Heart right ventricle (tissue), 16 donors: ENCODE measurements at places on chromosomes 13 and 19.

DNA sequence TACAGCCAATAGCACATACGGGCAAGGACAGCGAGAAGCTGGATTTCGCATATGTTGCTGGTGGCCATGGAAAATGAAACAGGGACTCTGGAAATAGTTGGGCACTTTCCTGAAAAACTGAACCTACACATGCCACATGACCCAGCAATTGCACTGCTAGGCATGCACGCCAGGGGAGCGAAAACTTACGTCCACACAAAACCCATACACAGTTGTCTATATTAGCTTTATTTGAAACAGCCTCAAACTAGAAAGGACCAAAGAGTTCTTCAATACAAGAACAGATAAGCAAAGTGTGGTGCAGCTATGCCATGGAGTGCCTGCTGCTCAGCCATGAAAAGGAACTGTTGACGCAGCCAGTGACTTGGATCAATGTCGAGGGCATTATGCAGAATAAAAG, 7.3 kb upstream of the SPACA7 start:
- DNase-seq = no peak

DNA sequence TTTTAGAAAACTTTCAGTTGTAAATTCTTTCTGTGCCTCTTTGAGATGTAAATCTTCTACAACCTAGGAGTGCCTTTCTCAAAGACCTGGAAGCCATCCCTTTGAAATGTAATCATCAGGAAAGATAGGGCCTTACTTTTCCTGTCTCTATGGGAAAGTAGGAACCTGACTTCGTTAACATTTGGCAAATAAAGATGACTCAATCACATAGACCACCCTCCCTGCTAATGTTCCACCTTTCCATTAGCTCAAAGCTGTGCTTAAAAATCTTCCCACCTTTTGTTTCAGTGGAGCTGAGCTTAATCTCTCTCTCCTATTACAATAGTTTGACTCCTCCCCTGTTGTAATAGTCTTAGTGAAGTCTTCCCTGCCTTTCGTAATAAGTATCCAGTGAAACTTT, 247.7 kb downstream of the OLFM4 start:
- no peak for DNase-seq

DNA sequence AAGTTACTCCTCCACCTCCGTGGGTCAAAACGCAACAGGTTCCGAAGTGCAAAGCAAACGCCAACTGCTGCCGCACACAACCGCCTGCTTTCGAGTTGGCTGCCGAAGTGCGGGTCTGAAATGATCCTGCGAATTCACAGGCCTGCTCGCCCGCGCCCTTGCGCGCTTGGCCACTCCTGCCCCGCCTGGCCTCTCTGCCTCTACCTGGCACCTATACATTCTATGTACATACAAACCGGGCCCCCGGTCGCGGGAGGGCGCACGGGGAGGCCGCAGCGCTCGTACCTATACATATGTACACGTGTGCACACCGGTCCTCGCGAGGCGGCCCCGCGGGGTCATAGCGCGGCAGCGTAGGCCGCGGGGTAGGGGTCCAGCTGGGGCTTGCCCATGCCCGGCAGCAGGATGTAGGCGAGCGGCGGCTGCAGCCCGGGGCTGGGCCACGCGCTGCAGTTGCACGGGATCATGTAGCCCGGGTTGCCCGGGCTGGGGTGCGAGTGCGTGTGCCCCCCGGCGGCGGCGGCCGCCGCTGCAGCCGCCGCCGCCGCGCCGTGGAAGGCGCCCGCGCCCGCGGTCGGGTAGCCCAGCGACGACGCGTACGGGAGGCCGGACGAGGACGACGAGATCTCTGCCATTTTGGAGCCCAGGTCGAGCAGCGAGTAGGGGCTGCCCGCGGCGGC, 1.3 kb downstream of the SOX21 start:
- no peak for DNase-seq

GRCh38 chr19:48603001-48603400, 3.5 kb upstream of the SPACA4 start:
- no peak for DNase-seq

GRCh38 chr19:42185277-42185676, 32.2 kb downstream of the DEDD2 start:
- no peak for DNase-seq

DNA sequence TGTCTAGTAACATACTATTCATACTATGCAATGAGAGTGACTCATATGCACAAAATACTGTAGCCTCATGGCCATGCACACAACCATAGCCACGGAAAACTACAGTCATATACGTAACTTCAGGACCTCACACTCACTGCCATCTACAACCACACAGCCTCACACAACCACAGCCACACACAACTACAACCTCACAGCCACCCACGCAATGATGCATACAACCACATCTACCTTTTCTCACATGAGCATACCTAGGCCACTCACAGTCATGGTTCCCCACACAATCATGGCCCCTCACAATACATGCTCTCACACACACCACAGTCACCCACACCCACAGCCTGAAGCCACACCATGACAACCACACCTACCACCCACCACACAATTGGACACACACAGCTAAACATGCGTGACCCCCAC, 8.7 kb upstream of the TNFSF14 start:
- no peak for DNase-seq

DNA sequence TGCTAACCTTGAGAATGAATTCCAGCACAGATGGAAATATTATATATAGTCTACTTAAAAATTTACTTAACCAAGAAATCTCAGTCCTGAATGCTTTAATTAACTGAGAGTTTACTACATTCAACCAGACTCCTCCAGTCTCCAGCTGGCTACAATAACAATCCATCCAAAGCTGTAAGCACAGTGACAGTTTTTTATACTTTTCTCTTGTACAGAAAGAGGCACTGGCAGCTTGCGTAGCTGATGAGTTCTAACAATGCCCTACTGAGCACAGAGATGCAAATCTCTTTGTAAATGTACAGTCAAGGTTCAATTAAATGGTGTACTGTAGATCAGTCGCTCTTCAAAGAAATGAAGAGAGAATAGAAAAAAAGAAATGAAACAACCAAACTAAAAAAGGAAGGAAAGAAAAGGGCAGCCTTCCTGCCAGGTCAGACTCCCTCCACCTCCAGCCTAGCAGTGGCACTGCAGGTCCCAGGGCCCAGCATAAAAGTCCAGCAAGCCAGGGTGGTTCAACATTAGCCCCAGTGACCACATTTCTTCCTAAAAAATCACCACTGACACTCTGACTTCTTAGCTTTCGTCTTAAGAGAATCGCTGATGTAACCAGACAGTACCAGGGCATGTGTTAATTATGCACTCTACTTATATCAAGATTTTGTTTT, 88.4 kb downstream of the SACS start:
- DNase-seq = no peak

DNA sequence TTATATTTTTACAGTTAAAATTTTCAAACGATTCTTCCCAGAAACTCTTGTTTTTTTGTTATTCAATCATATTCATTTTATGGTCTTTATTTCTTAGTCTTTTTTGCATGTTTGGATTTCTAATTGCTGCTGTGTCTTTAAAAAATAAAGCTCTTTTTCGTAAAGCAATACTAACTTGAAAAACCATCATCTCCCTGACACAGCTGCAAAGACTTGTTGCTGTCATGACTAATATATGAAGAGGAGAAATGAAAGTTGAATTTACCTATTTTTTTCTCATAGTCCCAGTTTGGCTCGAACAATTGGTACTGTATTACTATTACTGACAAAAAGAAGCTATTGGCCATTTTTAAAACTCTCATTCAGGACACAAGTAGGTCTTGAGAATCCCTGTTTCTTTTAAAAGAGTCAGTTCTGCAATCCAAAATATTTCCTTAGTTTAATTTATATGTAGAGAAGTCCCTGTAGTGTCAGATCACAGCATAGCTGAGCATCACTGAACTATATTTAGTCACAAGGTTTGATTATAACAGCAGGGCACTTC, 12.1 kb upstream of the SPART start:
- DNase-seq = no peak

DNA sequence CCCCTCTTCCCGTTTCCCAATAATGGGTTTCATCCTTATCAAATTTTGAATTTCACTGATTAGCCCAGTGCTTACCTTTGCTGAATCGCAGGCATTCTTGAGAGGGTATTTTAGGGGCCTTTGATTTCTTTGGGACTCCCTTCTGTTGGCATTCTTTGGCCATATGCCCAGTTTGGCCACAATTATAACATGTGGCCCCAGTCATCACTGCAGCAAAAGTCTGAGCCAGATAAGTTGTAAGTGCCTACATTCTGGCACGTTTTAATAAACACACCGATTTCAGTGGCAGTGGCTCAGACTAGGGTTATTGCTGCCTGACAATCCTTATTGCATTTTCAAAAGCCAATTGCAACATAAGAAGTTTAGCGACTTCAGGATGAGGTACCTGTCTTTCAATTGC, 41.4 kb downstream of the ZNF726 start:
- DNase-seq = no peak

- DNase-seq = no peak
Observed at GRCh38 chr19:39193803-39194202, 3.0 kb upstream of the NCCRP1 start.

- DNase-seq = no peak
Observed at GRCh38 chr13:48994706-48995105, 19.0 kb downstream of the FNDC3A start.

DNA sequence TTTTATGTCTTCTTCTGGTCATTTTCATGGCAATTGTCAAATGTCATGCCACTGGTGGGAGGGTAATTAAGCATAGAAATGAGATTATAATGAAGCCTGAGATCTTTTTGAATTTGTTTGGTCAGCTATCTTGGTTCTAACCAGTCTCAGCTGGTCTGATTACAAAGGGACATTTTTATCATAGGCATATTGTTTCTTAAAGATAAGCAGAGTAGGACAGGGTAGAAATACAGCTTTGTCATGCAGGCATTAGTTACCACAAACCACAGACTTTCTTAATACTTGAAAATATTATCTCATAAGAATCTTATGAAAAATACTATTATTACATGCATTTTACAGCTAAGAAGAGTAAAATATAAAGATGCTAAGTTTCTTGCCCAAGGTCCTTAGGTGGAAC, 1761.5 kb downstream of the PCDH9 start:
- DNase-seq = no peak

GRCh38 chr19:44212866-44213346, 574 bp downstream of the ZNF227 start:
- no peak for DNase-seq

GRCh38 chr13:86445672-86446071, 646.5 kb upstream of the SLITRK6 start:
- DNase-seq = no peak

GRCh38 chr13:59094181-59094580, 1069.5 kb downstream of the DIAPH3 start:
- no peak for DNase-seq

DNA sequence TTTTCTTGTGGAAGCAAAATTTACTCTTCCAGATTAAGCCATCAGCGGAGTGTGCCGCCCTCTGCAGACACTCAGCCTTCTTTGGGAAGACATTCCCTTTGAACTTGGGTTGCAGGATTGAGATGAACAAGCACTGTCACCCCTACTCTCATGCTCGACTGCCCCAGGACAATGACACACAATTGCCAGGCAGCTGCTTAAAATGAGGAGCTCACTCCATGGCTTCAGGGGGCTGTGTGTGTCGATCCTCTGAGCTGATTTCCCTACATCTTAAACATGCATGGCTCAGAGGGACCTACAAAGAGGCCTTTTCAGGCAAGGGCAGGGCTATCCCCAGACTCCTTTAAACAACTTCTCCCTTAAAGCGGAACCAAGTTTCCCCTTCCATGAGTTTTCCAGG, 107.5 kb upstream of the MBNL2 start:
- no peak for DNase-seq

GRCh38 chr13:106405731-106406130, 129.7 kb downstream of the EFNB2 start:
- DNase-seq = no peak

DNA sequence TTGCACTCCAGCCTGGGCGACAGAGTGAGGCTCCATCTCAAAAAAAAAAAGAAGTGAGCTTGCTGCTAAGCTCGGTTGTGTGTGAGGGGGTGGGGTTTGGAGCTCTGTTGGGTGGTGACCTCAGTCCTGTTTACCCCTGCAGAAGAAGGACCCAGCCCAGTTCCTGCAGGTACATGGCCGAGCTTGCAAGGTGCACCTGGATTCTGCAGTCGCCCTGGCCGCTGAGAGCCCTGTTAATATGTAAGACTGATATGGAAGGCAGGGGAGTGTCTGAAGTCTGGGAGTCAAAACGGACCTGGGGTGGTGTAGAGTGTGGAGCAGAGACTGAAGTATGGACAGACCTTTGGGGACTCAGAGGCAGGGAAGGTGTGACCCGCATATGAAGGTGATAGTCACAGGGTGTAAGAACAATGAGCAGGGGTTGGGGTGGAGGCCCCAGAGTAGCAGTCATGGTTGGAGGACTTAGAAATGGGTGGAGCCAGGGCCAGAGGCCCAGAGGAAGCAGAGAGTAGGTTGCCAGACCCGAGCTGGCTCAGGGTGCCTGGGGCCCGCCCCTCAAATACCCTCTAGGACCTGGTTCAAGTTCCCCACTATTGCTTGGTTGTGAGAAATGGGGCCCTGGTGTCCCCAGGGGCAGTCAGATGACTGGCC, 13.2 kb downstream of the CLASRP start:
- no peak for DNase-seq
